Erythroblast (primary cell): ENCODE measurements at places on chromosomes 1 and 21.

- no peak for DNase-seq
Observed at GRCh38 chr1:41874151-41874719, 44.5 kb downstream of the HIVEP3 start.

DNA sequence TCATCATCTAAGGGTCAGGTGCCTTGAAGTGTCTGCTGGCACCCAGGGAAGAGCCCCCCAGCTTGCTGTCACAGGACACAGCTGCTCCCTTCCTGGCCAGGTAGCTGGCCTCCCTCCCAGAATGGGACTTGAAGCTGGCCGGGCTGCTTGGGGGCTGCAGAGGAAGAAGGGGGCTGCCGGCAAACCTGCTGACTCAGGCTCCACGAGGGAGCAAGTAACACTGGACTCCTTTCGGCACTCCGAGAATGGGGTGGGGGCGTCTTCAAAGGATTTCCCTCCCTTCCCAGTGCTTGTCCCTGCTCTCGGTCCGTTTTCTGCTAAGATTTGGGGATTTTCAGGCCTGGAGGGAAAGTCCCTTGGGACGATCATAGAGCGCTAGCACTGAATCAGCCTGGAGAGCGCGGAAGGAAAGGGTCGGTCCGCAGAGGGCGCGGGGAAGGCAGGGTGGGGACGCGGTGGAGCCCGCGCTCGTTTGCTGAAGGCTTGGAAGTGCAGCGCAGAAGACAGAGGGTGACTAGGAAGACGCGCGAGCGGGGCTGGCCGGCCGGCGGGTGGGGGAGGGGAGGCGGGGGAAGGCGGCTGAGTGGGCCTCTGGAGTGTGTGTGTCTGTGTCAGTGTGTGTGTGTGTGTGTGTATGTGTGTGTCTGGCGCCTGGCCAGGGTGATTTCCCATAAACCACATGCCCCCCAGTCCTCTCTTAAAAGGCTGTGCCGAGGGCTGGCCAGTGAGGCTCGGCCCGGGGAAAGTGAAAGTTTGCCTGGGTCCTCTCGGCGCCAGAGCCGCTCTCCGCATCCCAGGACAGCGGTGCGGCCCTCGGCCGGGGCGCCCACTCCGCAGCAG is at the start of gene CSF1:
Gene CSF1 (plus strand): TSS at position 727 of the 840 bp plus-strand sequence. CDS start 175 bp downstream, outside the sequence.
- DNase-seq, result peak; percentile 68

GRCh38 chr1:155124503-155125463 is 2.9 kb upstream of the EFNA1 start:
- no peak for DNase-seq

- no peak for DNase-seq
Observed at GRCh38 chr1:116944613-116945012, 34.9 kb downstream of the PTGFRN start.

DNA sequence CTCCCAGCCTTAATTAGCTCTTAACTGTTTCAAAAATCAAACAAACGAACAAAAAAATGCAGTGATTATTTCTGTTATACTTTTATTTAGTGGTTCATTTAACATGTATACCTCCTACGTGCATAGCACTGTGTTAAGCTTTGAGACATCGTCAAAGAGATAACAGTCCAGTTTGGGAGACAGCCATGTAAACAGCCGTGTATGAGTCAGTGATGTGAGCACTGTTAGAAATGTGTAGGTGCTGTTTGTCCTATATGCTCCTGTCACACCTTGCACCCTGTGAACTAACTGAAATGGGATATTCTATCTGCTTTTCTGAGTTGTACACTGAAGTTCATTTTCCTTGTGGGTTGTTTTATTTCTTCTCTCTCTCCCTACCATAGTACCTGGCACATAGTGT is 109.7 kb upstream of the CACYBP start:
- DNase-seq, result peak; percentile 4

DNA sequence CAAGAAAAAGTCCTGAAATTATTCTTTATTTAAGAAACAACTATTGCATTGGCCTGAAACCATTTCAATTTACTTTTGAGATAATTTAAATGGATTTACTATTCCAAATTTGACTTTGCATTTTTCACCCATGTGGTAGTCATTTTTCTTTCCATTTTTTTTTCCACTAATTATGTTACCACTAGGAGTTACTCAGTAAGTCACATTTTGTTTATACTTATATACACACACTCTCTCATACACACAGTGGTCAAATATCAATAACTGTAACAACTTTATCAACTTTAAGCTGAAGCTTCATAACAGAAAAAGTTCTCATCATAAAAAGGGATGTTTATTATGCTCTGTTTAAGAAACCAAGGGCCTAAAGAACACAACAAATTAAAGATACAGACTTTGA is 222.8 kb downstream of the SIPA1L2 start:
- DNase-seq, result no peak

GRCh38 chr1:54364995-54365394 is 41.2 kb downstream of the SSBP3 start:
- DNase-seq, result no peak

- DNase-seq, result no peak
Observed at GRCh38 chr1:74858136-74858535, 125.2 kb downstream of the TYW3 start.

DNA sequence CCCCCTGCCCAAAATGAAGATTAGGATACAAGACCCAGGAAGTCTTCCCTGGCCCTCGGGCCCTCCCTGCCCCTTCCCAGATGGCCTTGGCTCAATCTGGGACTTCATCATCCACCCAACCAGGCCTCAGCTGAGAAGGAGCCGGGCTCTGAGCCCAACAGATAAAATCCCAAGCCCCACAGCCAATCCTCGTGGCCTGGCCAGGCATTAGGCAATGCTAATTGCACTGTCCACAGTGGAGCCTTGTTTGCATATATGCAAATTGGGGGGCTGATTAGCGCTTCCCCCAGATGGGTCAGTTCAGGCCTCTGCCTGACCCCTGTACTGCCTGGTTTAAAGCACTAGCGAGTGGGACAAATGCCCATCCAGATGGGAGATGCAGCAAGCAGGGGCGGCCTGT is 34.9 kb downstream of the IGSF21 start:
- no peak for DNase-seq

- DNase-seq, result peak; percentile 22
Observed at GRCh38 chr1:229759037-229759435, 133.0 kb downstream of the URB2 start.

DNA sequence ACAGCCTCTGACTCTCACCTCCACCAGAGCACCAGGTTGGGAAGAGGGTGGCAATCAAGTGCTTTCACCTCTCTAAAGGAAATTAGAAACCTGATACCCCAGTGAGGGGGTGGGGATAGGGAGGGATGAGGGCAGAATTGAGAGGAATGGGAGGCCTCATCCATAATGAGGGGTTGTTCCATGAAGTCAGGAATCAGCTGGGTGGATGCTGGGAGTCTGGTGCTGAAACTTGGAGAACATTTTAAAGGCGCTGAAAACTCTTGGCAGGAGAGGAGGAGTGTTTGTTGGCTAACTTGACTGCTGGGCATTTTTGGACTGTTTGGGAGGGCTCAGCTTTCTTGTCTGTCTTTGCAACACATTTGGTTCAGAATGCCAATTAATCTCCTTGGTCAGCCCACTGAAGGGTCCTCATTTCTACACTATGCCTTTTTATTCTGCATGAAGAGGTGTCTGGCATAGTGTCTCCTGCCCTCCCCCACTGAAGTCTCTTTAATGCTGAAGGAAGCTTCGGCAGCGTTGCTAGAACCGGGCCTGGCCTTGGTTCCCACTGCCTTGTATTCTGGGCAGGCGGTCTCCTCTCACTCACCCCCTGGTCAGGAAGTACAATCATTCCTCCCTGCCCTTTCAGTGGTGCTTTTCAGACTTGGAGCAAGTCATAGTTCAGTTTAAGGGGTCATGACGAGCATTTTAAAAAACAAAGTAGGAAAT is 2.2 kb downstream of the PHGDH start:
- DNase-seq, result no peak

GRCh38 chr1:213571843-213572242 is 415.9 kb upstream of the PROX1 start:
- DNase-seq, result no peak
